ENCODE measurements at places on chromosomes 7 and 10.

DNA sequence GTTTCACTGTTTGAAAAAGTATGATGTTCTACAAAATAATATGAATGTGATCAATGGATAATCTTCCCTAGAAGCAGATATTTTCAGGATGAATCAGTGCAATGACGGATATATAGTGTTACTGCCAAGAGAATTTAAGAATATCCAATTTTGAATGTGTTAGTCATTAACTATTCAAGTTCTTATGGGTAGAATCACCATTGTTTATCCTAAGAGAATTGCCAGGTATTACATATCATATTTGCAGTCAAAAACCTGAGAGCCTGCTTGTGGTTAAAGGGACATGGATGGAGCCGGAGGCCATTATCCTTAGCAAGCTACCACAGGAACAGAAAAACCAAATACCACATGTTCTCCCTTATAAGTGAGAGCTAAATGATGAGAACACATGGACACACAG is 26.9 kb downstream of the AHR start:
- DNase-seq, result no peak

GRCh38 chr7:94781236-94781635 is 125.3 kb upstream of the SGCE start:
- DNase-seq, result no peak

DNA sequence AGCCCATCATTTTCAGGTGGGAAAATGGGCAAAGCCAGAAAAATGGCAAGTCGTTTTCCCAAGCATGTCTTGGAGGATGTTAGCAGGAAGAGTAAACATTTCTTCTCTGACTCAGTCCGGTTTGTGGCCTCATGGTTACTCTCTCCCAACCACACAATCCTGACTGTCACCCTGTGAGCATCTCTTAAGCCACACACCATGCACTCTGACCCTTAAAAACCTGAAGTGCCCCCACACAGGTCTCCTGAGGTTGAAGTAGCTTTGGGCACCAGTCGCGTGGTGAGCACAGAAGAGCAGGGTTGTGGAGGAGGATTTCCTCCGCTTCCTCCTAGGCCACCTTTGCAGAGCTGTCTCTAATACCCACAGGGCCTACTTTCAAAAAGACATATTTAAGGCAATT is 387.3 kb upstream of the NPVF start:
- DNase-seq, result no peak

DNA sequence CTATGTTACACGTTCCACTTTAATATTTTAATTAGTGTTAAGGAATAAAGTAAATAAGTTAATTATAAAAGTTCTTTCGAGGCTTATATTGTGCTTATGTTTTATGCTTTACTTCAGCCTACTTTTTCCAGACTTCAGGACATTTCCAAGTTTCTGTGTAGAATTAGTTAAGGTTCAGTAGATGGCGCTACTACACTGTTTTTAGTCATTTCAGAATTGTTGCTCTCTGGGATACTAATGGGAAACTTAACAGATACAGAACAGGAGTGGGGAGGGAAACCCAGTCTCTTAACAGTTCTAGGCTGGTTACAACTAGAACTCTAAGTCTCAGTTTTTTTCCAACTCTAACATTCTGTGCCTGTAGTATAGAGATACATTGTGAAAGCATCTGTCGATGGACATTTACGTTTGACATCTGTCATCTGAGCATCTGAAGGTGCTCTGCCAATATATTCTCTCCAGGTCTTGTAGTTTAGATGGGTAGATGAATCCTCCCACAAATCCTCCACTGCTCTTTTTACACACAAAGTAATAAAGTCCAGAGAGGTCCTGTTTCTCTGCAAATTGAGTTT is 56.8 kb upstream of the FAM171A1 start:
- no peak for DNase-seq

GRCh38 chr7:108321359-108321758 is 134.9 kb downstream of the NRCAM start:
- no peak for DNase-seq

DNA sequence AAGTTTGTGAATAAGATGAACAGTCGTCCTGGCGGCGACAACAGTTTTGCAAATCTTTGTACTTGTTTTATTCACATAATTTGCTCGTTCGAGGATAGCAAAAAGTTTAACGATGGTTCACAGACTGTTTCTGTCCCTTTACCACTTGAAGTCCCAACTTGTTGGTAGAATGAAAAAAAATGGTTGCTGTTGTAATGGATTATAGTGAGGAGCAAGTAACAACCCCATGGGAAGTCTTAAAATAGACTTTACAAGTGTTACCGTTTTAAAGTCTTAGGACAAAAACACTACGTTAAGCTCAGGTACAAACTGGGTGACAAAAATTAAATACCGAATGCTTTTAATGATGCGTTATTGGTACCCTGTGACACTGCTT is 589 bp downstream of the LSM8 start:
- DNase-seq, result no peak

- DNase-seq, result no peak
Observed at GRCh38 chr7:126570845-126571244, 681.9 kb downstream of the GRM8 start.

GRCh38 chr10:31347705-31348104 is 28.7 kb downstream of the ZEB1 start:
- no peak for DNase-seq

- DNase-seq, result no peak
Observed at GRCh38 chr7:31828520-31828919, 141.5 kb downstream of the PPP1R17 start.

GRCh38 chr7:32070406-32071360 is at the start of gene PDE1C:
TSS of gene PDE1C (minus strand) at chr7:32070407.
- no peak for DNase-seq
